ENCODE measurements at places on chromosomes 3 and 15.
A peak's percentile ranks its signal among the peaks of the same experiment; 100 is the strongest.

GRCh38 chr15:101206176-101206591, 45.7 kb downstream of the CHSY1 start:
- DNase-seq: no peak
- no peaks in the 10 kb centered on the region for H3K27me3 ChIP-seq
- no peak overlapping the region for H3K4me3 ChIP-seq
- peak overlapping the region; percentile 66 for H3K27ac ChIP-seq

GRCh38 chr15:78477295-78477694, 30.1 kb upstream of the HYKK start:
- H3K27ac ChIP-seq: no peak overlapping the region
- H3K27me3 ChIP-seq: no peaks in the 10 kb centered on the region
- peaks cover 88% of the 10 kb centered on the region for H3K36me3 ChIP-seq
- no peaks in the 10 kb centered on the region for H3K4me1 ChIP-seq
- no peak overlapping the region for H3K4me3 ChIP-seq

DNA sequence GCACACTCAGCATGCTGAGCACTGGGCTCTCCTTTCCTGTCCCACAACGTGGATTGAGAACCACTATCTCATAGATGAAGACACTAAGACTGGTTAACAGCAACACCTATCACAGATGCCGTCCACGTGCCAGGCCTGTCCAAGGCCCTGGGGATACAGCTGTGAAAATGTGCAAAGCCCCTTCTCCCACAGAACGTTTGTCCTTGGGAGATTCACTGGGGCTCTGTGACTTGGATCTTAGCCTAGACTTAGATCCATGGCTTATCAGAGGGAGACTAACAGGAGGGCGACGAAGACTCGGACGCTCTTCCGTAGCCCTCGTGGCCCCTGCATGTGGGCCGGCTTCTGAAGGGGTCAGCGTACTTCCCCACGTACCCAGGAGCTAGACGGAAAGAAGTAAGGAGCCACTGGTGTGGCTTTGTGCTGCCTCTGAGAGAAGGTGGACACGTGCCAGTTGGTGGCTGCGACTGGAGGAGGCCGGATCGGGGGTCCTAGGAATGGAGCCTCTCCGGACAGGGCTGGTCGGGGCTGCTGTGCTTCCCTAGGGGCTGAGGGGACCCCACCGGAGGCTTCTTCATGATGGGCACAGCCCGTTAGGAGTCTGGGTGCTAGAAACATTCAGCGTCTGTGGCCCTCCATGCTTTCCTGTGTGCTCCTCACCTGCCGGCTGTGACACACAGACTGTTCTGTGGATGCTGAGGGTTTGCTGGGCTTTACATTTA, 964 bp downstream of the NRROS start:
- no peak overlapping the region for H3K27ac ChIP-seq
- no peak overlapping the region for H3K4me3 ChIP-seq
- no peak for DNase-seq
- peaks cover 16% of the 10 kb centered on the region for H3K27me3 ChIP-seq

- peak overlapping the region; percentile 97 for H3K27ac ChIP-seq
- H3K36me3 ChIP-seq: peaks cover 66% of the 10 kb centered on the region
Measured at GRCh38 chr3:120092474-120092873, 1.8 kb downstream of the GSK3B start.

DNA sequence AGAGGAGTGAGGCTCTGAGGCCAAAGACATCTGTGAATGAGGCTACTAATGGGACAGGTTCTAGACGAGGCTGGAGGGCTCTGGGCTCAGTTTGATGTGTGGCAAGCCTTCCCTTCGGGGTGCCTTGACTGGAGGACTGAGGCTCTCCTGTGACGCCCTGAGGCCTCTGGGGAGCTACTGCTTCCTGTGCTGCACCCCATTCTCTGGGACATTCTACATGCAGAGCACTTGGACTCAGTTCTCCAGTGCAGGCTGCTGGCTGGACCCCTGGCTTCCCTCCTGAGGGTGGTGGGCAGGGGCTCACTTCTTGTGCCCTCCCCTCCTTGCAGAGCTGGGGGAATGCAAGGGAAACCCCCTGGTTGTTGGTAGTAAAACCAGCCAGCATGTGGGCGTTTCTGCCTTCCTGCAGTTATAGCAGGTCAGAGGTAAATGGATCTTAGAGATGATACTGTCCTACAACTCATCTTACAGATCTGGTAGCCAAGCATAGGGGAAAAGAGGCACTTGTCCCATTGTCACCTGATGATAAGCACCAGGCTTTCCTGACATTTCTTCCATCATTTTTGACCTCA, 133.3 kb downstream of the CHDH start:
- no peak overlapping the region for H3K4me3 ChIP-seq
- no peak overlapping the region for H3K27ac ChIP-seq
- no peaks in the 10 kb centered on the region for H3K27me3 ChIP-seq
- DNase-seq: no peak

GRCh38 chr3:98057631-98058030, 22.5 kb upstream of the GABRR3 start:
- no peak overlapping the region for H3K4me3 ChIP-seq
- no peaks in the 10 kb centered on the region for H3K36me3 ChIP-seq
- DNase-seq: no peak

GRCh38 chr15:26628879-26629529, 143.9 kb downstream of the GABRB3 start:
- peaks cover 3% of the 10 kb centered on the region for H3K27me3 ChIP-seq
- DNase-seq: no peak
- no peaks in the 10 kb centered on the region for H3K36me3 ChIP-seq
- no peak overlapping the region for H3K27ac ChIP-seq
- no peaks in the 10 kb centered on the region for H3K4me1 ChIP-seq

DNA sequence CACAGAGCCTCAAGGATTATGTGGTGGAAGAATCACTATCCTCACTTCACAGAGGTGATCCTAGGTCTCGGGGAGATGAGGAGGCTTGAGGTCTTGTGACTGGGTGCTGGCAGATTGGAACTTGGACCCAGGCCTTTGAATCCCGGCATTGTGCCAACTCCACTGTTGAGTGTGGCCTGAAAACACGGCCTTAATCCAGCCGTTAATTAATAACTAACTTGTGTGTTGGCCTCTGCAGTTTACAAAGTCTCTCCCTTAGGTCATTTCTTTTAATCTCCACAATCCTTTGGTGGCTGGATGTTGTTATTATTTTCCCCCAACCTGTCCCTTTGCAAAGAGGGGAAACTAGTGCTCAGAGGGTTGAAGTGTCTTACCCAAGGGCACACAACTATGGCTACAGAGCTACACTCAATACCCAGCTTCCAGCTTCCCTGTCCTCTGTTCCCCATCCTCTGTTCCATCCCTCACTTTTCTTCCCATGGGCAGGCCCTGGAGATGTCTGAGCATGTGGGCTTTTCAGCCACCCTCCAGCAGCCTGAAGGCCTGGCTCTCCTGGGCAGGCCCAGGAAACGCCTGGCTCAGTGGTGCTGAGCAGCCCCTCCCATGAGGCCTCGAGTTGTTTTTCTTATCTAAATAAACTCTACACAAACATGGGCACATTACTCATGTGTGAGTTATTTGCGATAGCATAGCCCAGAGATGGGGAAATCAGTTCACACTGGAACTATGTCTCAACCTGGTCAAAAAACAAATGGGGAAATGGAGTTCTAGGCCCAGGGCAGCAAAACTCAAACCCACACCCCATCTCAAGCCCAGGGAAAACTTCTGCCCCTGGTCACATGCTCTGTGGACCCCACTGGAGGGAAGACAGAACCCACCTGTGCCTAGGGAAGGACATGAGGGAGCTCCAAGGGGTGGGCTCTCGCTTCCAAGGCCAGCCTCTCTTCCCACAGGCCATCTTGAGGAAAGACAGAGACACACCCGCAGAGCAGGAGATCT, 16.8 kb upstream of the SMAD3 start:
- no peaks in the 10 kb centered on the region for H3K27me3 ChIP-seq
- no peak overlapping the region for H3K4me3 ChIP-seq
- H3K4me1 ChIP-seq: peaks cover 46% of the 10 kb centered on the region
- H3K27ac ChIP-seq: peak overlapping the region; percentile 96

DNA sequence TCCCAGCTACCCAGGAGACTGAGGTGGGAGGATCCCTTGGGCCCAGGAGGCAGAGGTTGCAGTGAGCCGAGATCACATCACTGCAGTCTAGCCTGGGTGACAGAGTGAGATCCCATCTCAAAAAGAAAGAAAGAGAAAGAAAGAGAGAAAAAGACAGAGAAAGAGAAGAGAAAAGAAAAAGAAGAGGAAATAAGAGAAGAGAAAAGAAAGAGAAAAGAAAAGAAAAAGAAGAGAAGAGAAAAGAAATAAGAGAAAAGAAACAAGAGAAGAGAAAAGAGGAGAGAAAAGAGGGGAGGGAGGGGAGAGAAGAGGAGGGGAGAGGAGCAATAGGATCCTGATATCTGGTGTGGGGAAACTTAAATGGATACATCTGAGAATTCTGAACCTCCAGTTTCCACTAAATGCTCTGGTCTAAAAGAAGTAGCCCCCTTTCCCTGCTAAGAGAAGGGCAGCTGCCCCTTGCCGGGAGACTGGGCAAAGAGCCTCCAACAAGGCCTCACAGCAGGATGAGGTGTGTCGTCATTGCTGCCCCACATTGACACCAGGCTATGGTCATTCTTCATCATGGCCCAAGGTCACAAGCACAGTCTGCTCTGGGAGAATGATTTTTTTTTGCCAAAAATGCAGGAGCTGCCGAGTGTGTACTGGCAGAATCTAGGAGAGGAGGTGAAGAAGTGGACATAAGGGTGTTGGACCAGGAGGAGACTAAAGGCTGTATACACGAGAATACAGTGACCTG, 21.1 kb upstream of the COMMD4 start:
- H3K27me3 ChIP-seq: no peaks in the 10 kb centered on the region
- H3K4me1 ChIP-seq: no peaks in the 10 kb centered on the region
- no peaks in the 10 kb centered on the region for H3K36me3 ChIP-seq
- no peak overlapping the region for H3K4me3 ChIP-seq

DNA sequence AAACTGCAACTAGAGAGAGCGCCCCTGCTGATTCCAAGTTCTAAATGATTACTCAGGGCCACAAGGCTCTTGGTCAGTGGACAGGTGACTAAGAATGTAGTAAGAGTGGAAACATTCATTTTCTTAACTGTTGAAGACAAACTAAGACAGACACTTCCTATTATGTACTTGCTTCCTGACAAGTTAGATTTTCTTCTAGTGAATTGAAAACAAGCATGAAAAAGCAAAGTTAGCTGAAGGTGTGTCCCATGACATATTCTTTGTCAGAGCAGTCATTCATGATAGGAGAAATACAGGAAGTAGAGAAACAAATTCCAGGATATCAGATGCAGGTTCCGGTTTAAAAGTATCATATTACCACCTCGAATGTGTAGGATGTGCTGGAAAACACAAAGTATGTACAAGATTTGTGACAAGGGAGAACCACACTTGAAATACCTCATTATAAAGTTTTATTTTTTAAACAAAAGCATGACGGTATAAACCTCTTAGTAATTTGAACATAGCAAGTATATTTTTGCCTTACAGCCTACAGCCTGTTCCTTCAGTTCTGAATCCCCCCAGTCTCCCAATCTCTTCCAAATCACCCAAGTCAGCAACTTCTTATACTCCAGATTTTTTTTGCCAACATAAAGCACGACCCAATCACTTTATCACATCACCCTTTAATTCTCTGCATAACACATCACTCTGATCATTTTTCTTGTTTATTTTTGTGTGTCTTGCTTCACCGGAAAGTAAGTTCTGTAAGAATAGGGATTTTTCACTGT, 6.2 kb downstream of the TSPAN3 start:
- H3K4me1 ChIP-seq: peaks cover 68% of the 10 kb centered on the region
- 0 out of 2 replicates have a peak, but pooled peaks cover 9% of the 10 kb centered on the region for H3K36me3 ChIP-seq
- no peak for DNase-seq
- H3K27ac ChIP-seq: peak overlapping the region; percentile 61

GRCh38 chr3:81472600-81473362, 288.7 kb downstream of the GBE1 start:
- H3K27me3 ChIP-seq: no peaks in the 10 kb centered on the region
- no peak overlapping the region for H3K4me3 ChIP-seq
- peaks cover 2% of the 10 kb centered on the region for H3K4me1 ChIP-seq
- no peaks in the 10 kb centered on the region for H3K36me3 ChIP-seq
- no peak overlapping the region for H3K27ac ChIP-seq

- no peaks in the 10 kb centered on the region for H3K27me3 ChIP-seq
- no peaks in the 10 kb centered on the region for H3K4me1 ChIP-seq
- DNase-seq: no peak
- H3K4me3 ChIP-seq: no peak overlapping the region
- no peaks in the 10 kb centered on the region for H3K36me3 ChIP-seq
Measured at GRCh38 chr3:143562789-143563188, 285.5 kb downstream of the SLC9A9 start.

- no peak overlapping the region for H3K27ac ChIP-seq
- H3K4me1 ChIP-seq: no peaks in the 10 kb centered on the region
- DNase-seq: no peak
- no peaks in the 10 kb centered on the region for H3K36me3 ChIP-seq
- H3K27me3 ChIP-seq: no peaks in the 10 kb centered on the region
Measured at GRCh38 chr3:17077606-17078005, 192.9 kb downstream of the PLCL2 start.

GRCh38 chr3:187906416-187906815, 161.1 kb upstream of the BCL6 start:
- no peaks in the 10 kb centered on the region for H3K36me3 ChIP-seq
- DNase-seq: no peak
- H3K27me3 ChIP-seq: no peaks in the 10 kb centered on the region
- H3K4me3 ChIP-seq: no peak overlapping the region

DNA sequence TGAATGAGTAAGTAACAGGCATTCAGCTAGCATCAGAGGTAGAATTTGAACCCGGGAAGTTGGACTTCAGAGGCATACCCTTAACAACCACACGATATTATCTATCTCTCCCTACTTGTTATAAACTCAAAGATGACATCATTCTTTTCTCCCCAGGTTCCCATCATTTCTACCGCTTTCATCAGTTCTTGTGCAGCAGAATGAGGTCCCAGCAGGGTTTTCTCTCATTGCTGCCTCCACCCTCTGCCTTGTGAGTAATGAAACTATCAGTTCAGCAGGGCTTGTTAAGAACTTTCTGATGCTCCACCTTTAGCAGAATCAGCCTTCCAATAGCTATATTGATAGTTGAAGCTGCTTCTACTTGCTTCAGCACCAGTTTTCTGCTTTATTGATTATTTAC, 487.5 kb upstream of the KCNMB2 start:
- no peaks in the 10 kb centered on the region for H3K27me3 ChIP-seq
- H3K36me3 ChIP-seq: no peaks in the 10 kb centered on the region
- H3K27ac ChIP-seq: no peak overlapping the region
- no peak overlapping the region for H3K4me3 ChIP-seq
- H3K4me1 ChIP-seq: no peaks in the 10 kb centered on the region
- DNase-seq: no peak

- no peaks in the 10 kb centered on the region for H3K27me3 ChIP-seq
- H3K4me3 ChIP-seq: no peak overlapping the region
- H3K27ac ChIP-seq: no peak overlapping the region
Measured at GRCh38 chr3:75506603-75507002, 157.5 kb upstream of the FRG2C start.
